ENCODE measurements at places on chromosomes 12 and 14.

DNA sequence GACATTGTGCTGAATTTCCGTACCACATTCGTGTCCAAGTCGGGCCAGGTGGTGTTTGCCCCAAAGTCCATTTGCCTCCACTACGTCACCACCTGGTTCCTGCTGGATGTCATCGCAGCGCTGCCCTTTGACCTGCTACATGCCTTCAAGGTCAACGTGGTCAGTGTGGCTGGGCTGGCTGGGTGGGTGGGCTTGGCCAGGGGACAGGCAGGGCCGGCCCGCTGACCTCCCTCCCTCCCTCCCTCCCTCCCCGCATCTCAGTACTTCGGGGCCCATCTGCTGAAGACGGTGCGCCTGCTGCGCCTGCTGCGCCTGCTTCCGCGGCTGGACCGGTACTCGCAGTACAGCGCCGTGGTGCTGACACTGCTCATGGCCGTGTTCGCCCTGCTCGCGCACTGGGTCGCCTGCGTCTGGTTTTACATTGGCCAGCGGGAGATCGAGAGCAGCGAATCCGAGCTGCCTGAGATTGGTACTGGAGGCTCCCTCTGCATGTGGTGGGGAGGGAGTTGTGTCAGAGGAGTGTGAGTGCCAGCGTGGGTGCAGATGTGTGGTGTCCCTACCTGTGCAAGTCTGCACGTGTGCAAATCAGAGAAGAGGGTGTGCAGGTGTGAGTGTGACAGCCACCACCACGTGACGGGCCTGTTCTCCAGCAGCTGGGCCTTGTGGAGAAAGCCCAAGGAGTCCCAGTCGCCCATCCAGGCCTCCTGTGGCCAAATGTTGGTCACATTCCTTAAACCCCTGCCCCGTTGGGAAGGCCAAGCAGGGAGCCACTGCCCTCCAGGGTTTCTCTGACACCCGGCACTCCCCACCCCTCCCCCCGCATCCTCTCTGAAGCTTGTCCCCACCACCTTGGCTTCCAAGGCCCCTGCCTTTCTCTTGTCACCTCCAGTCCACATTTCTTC is 5.3 kb downstream of the KCNH3 start:
- no peak for DNase-seq

GRCh38 chr12:45426294-45426693 is 210.4 kb downstream of the ANO6 start:
- no peak for DNase-seq

GRCh38 chr12:64665514-64665913 is 55.2 kb downstream of the RASSF3 start:
- no peak for DNase-seq

DNA sequence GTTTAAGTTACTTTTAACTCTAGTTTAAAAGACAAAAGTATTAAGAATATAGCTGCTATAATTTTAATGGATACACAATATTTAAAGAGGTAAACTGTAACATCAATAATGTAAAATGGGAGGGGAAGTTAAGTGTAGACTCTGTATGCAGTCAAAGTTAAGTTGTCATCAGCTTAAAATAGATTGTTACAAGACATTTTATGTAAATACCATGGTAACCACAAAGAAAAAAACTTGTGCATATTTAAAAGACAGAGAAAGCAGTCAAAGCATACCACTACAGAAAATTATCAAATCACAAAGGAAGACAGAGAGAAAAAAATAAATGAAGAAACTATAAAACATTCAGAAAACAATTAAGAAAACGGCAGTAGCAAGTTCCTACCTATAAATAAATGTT is 73.3 kb downstream of the CEP128 start:
- DNase-seq = no peak

DNA sequence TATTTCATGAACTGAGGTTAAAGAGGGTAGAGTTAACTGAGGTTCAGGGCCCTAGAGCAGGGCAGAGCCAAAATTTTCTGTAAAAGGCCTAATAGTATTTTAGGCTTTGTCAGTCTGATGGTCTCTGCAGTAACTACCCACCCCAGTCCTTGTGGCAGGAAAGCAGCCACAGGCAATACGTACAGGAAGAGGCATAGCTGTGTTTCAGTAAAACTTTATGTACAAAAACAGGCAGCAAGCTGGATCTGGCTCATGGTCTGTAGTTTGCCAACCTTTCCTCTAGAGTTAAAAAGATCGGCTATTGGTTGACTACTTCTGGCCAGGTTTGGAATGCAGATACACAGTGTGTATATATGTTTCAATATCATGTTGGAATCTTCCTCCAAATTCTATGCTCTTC is 17.2 kb downstream of the TM7SF3 start:
- DNase-seq = no peak

- no peak for DNase-seq
These were observed 5.2 kb upstream of the OAS3 start for GRCh38 chr12:112933129-112933505.

DNA sequence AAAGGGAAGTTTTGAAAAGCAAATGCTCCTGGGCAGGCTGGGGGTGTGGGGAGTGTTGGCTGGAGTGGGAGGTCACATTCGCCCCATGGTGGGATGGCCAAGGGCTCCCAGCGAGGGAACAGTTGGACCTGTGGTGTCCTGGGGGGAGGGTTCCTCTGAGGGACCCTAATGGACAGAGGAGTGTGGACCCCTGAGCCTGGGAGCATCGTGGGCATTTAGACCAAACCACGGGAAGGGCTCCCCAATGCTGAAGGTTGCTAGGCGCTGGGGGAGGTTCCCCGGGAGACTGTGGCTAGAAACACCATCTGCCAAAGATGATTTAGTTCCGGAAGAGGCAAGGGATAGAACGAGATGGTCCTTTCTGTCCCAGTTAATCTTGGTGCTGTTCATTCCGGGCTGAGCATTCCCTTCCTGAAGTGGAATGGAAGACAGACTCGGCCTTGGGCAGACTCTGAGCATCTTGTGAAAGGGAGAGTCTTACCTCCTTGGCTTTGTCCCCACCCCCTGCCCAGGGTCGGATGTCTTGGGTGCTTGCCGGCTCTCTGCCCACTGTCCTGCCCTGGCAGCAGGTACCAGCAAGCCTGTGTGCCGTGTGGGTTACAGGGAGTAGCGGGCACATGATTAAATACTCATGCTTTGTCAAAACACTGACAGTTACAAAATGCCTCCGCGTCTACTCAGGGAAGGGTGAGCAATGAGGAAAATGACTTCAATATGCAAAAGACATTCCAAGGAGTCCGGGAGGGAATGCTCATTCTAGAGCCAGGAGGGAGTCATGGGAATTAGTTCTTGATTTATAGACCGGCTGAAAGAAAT is 215.9 kb downstream of the CACNA1C start:
- DNase-seq = no peak

GRCh38 chr14:26191671-26192070 is 406.2 kb downstream of the NOVA1 start:
- DNase-seq = no peak

- no peak for DNase-seq
These were observed 1.3 kb upstream of the SLC24A4 start for GRCh38 chr14:92321701-92322100.

GRCh38 chr12:121748571-121749265 is 36.2 kb downstream of the TMEM120B start:
- DNase-seq = peak; percentile 34

- no peak for DNase-seq
These were observed 23.0 kb downstream of the TRIM9 start for GRCh38 chr14:51071857-51072256.

GRCh38 chr14:76313852-76314251 is 62.1 kb upstream of the ESRRB start:
- DNase-seq = no peak

GRCh38 chr14:42572032-42572431 is 965.4 kb downstream of the LRFN5 start:
- no peak for DNase-seq

DNA sequence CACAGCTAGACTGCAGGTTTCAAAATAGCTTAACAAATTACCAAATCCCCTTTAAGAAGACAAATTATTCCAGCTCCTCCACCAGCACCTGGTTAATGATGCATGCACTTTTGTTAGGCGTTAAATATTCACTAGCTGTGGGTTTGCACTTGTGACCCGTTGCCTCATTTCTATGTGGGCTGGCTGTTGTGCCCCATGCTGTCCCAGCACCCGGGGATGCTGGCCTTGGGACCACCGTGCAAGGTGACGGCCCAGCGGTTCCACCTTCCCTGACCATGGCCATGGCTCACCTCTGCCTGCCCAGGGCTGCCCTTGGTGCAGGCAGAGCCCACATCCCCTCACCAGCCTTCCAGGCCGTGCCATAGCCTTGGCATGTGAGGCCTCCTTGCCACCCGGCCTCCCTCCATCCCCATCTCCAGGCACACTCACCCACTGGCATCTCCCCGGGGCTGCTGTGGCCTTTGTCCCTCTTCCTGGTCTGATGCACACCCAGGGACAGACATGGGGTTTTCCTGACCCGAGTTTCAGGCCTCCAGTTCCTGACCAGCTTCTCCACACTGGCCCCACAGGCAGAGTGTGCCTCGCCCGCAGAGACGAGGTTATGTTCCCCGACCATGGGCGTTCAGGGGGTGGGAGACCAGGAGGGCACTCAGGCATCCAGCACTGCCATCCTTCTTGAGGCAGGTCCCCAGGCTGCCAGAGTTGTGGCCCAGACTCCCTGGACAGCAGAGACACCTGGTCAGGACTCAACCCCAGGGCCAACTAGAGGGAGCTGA is 20.3 kb upstream of the C14orf180 start:
- no peak for DNase-seq

GRCh38 chr12:38162708-38163441 is 153.7 kb upstream of the ALG10B start:
- no peak for DNase-seq

DNA sequence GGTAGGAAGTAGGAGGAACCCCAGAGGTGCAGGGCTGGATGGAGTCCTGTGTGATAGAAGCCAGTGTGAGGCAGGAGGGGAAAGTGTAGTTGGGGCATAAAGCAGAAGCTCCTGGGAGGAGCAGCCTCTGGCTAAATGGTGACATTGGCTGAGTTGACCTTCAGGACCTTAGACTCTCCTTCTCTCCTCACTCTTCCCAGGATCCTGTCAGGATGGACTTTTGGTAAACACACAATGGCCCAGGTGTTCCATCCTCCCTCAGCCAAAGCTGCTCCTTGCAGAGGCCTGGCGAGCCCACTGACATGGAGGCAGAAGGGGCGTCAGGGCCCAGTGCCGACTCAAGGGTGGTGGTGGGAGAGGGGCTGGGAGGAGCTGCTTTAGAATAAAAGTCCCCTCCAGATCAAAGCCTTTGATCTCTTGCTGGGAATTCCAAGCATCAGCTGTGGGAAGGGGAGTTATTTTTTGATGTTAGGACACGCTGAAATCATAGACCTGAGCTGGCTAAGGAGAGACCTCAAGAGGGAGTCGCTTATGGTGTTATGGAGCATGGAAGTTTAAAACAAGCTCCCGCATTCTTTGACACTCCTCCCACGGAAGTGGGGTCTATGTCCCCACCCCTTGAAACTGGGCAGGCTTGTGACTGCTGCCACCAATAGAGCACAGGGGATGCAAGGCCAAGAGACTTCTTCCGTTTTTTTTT is 44.1 kb downstream of the SMIM41 start:
- DNase-seq = no peak

- DNase-seq = peak; percentile 11
These were observed 48.8 kb downstream of the BICDL1 start for GRCh38 chr12:120037851-120038250.

- no peak for DNase-seq
These were observed 11.6 kb downstream of the DEGS2 start for GRCh38 chr14:100147691-100148464.

- no peak for DNase-seq
These were observed 114.0 kb upstream of the MED13L start for GRCh38 chr12:116391501-116391900.
